ENCODE measurements at places on chromosomes 5 and 9.

DNA sequence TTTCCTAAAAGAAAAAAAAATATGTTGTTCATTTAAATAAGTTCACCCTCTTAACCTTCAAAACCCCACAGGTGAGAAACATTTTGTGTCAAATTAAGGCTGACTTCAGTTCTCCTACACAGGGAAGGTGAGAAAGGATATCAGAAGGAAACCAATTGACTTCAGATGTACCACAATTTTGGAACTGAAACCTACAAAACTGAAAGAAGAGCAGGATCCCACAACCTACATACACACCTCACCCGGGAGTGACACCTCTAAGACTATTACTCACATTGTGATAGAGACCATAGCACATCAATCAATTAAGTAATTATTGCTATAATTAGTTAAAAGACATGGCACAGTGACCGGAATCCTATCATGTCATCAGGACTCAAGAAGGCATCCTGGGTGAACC lies 47.0 kb downstream of the RASEF start:
- no peak for DNase-seq

- no peak for DNase-seq
Observed at GRCh38 chr5:109247986-109248385, 161.8 kb downstream of the PJA2 start.

- no peak for DNase-seq
Observed at GRCh38 chr5:43113546-43113945, 7.2 kb upstream of the ZNF131 start.

- DNase-seq = peak; percentile 21
Observed at GRCh38 chr5:175246242-175246888, 197.6 kb downstream of the DRD1 start.

GRCh38 chr9:78438211-78438610 lies 141.3 kb downstream of the PSAT1 start:
- DNase-seq = no peak

GRCh38 chr9:19512103-19512832 lies 103.5 kb downstream of the ACER2 start:
- DNase-seq = no peak

GRCh38 chr5:73282383-73282782 lies 109.4 kb downstream of the TMEM174 start:
- no peak for DNase-seq

DNA sequence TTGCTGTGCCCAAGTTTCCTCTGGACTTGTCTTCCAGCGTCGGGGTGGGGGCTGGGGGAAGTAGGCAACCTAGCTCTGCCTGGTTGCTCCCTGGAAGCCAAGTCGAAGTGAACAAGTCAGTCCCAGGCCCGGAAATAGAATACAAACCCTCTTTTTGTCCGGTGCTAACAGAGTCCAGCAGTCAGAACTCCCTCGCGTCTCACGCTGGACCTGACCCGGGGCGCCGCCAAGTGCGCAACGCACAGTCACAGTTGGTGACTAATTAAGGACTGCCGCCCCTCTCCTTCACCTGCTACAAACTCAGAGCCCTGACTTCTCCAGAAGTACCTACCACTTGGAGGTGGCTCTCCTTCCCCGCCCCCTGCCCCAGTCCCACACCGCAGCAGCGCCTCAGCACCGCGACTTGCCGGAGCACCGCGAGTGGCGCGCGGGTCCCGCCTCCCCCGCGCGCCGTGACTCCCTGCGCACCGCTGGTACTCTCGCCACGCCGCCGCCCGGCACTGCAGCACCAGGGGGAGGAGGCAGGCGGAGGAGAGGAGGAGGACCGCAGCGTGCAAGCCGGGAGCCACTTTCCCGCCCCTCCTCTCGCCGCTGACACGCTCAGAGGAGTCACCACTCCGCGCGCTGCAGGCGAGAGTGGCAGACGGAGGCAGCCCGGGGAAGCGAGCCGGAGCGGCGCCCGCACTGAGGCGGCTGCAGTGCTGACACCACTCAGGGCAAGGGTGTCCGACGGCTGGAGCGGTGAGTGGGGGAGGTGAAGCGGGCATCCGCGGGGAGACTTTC lies at the start of gene SV2C:
SV2C (plus strand) TSS at position 612 of the 783 bp plus-strand sequence. CDS start 48,368 bp downstream, outside the sequence.
- DNase-seq = peak; percentile 46
